Immature natural killer cell (primary cell): ENCODE measurements at places on chromosomes 2 and 18. TPM values are rescaled to one million over a fixed set of nuclear protein-coding genes. Genes with fewer than 3 reads are reported as not detected.
A peak's percentile ranks its signal among the peaks of the same experiment; 100 is the strongest.

GRCh38 chr18:44968336-44968735 is 287.6 kb downstream of the SETBP1 start:
- no peaks in the 10 kb centered on the region for H3K27me3 ChIP-seq
- no peak overlapping the region for H3K4me3 ChIP-seq
- DNase-seq: no peak
- H3K36me3 ChIP-seq: no peaks in the 10 kb centered on the region
- H3K4me1 ChIP-seq: no peaks in the 10 kb centered on the region

GRCh38 chr2:49770919-49771318 is 616.6 kb upstream of the FSHR start:
- peak; percentile 2 for DNase-seq
- no peak overlapping the region for H3K4me3 ChIP-seq
- no peak overlapping the region for H3K27ac ChIP-seq
- H3K27me3 ChIP-seq: peaks cover 2% of the 10 kb centered on the region

GRCh38 chr2:233449081-233449901 is 95.0 kb downstream of the DGKD start:
- no peak overlapping the region for H3K4me3 ChIP-seq
- H3K4me1 ChIP-seq: peaks cover 10% of the 10 kb centered on the region
- peaks cover 6% of the 10 kb centered on the region for H3K27me3 ChIP-seq
- peak overlapping the region; percentile 64 for H3K27ac ChIP-seq
- peaks cover 58% of the 10 kb centered on the region for H3K36me3 ChIP-seq

DNA sequence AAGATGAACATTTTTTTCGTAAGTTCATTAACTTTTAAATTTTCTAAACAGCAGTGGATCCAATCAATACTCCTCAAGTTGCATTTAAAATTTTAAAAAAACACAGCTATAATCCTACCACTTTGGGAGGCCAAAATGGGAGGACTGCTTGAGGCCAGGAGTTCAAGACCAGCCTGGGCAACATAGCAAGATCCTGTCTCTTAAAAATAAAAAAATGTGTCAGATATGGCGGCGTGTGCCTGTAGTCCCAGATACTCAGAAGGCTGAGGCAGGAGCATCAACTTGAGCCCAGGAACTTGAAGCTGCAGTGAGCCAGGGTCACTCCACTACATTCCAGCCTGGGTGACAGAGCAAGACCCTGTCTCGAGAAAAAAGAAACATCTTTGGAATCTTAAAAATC is 59.8 kb upstream of the RNU4ATAC start:
- H3K27ac ChIP-seq: peak overlapping the region; percentile 92
- peak overlapping the region; percentile 55 for H3K4me3 ChIP-seq
- peaks cover 5% of the 10 kb centered on the region for H3K27me3 ChIP-seq
- DNase-seq: no peak
- peaks cover 11% of the 10 kb centered on the region for H3K36me3 ChIP-seq

Gene RAB12
- polyA plus RNA-seq: not detected
